ENCODE measurements at places on chromosomes 3 and 15. TPM values are rescaled to one million over a fixed set of nuclear protein-coding genes. Genes with fewer than 3 reads are reported as not detected.

GRCh38 chr3:39165518-39165917 is 12.1 kb upstream of the CSRNP1 start:
- no peaks in the 10 kb centered on the region for H3K36me3 ChIP-seq
- H3K4me1 ChIP-seq: peaks cover 8% of the 10 kb centered on the region
- no peaks in the 10 kb centered on the region for H3K27me3 ChIP-seq
- no peak overlapping the region for H3K4me3 ChIP-seq

GRCh38 chr3:59240666-59241255 is 190.9 kb upstream of the CFAP20DC start:
- no peaks in the 10 kb centered on the region for H3K4me1 ChIP-seq
- H3K27me3 ChIP-seq: no peaks in the 10 kb centered on the region
- H3K36me3 ChIP-seq: no peaks in the 10 kb centered on the region
- no peak overlapping the region for H3K27ac ChIP-seq
- H3K4me3 ChIP-seq: no peak overlapping the region
- DNase-seq: no peak

DNA sequence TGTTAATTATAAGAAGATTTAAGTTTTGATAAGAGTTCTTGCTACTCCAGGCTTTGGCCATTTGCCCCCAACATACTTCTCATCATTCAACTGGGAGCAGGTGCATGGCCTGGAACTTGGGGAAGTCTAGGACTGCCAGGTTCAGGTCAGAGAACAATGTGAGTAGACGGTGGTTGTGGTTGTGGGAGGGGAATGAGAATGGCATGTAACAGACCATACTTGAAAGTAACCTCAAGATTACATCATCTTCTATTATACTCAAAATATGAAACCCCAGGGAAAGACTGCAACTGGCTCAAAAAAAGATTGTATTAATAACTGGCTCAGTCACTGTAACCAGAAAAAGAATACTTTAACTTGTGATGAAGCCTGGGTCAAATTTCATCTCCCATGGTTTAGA is 364.9 kb upstream of the DPPA4 start:
- no peaks in the 10 kb centered on the region for H3K36me3 ChIP-seq
- no peak for DNase-seq
- no peaks in the 10 kb centered on the region for H3K27me3 ChIP-seq
- no peaks in the 10 kb centered on the region for H3K4me1 ChIP-seq

DNA sequence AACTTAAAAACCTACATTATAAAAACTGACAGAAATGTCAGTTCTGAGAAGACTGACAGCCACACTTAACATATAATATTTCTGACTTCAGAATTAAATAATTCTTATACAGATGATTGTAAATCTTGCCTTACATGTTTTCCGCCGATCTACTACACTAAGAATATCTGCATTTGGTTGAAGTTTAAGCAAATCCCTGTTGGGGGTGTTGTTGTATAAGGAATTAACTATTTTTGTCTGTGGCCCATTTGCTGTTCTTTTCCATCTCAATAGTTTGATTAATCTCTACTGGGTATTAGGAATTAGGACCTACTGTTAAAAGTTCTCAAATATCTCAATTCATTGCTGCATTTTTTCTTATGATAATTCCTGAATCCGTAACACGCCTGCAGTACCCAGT is 838.3 kb upstream of the ROBO1 start:
- no peak for DNase-seq
- no peaks in the 10 kb centered on the region for H3K27me3 ChIP-seq
- no peak overlapping the region for H3K27ac ChIP-seq

- no peak overlapping the region for H3K27ac ChIP-seq
- H3K4me1 ChIP-seq: no peaks in the 10 kb centered on the region
- no peaks in the 10 kb centered on the region for H3K27me3 ChIP-seq
- H3K4me3 ChIP-seq: no peak overlapping the region
These were observed 537.3 kb downstream of the MFSD1 start for GRCh38 chr3:159339131-159339530.

DNA sequence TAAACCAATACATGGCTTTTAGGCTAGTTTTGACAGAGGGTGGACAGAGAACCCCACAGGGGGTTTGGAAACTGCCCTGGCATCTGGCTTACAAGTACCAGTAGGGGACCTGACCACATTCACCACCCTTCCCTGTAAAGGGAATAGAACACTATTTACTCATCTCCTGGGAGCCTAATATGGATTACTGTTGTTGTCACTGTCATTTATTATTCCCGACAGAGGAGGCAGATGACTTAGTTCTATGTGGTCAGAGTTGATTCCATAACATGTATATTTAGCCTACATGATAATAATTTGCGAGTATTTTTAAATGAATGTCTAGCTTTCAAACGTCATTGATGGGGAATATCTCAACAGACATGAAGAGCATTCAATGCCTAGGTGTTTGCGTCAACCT is 15.9 kb downstream of the ZBTB38 start:
- no peak overlapping the region for H3K4me3 ChIP-seq
- H3K27me3 ChIP-seq: no peaks in the 10 kb centered on the region

DNA sequence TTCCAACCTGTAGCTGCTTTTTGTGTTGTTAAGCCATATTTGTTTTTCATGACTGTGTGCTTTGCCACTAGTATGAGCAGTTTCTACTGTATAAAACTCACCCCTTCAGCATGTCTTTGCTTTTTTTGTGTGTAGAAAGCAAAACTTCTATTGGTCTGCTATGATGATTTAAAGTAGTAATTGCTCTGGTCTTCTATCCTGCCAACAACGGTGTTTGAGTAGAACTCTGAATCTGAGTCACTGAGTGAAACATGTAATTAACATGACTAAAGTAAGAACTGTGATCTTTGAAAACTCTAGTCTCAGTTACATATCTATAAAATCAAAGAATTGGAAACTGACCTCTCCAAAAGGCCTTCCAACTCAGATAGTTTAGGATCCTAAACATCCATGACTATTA is 133.6 kb downstream of the TPRG1 start:
- no peaks in the 10 kb centered on the region for H3K27me3 ChIP-seq
- no peak overlapping the region for H3K4me3 ChIP-seq
- no peaks in the 10 kb centered on the region for H3K4me1 ChIP-seq
- DNase-seq: no peak
- no peaks in the 10 kb centered on the region for H3K36me3 ChIP-seq

DNA sequence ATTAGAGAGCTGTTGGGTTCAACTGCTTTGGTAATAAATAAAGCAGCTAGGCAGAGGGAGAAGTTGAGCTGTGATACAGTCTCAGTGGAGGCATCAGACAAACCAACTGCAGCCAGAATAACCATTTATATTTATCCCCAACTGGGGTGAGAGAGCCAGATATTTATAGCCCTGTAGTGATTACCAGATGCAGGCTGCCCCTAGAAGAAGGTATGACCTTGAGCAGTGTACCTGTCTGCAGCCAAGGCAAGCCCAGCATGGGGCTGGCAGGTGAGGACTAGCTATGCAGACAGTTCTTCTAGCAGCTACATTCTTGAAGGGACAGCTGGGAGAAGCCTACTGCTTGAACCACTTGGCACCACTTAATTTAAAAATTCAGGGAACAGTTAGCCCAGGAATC is 144.4 kb upstream of the EPHA3 start:
- no peak overlapping the region for H3K4me3 ChIP-seq
- peaks cover 12% of the 10 kb centered on the region for H3K4me1 ChIP-seq
- no peaks in the 10 kb centered on the region for H3K36me3 ChIP-seq
- H3K27ac ChIP-seq: peak overlapping the region; percentile 65

DNA sequence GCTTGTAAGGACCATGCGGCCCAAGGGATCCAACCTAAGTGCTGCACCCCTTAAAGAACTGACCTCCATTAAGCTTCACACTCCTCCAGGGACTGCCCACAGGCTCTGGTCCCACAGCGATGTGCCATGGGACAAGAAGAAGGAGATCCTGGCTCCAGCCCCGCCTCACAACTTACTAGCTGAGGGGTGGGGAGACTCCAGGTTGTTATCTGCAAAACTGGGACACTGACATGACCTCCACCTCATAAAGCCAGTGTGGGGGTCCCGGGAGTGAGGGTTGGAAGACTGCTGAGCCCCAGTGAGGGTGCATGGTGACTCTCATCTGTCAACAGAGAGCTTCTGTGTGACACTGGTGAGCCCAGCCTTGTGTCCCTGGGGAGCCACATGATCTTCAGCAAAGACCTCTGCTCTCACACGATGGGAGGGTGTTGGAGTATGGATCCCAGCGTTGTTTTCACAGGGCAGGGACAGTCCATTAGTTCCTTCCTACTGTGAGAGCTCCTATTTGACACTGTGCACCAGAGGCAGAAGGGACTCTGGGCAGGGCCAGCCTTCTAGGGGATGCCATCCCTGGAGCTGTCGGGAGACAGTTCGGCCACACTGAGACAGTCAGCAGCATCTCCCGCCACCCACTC is 26.7 kb downstream of the EAF1 start:
- H3K4me1 ChIP-seq: no peaks in the 10 kb centered on the region
- no peak for DNase-seq
- no peaks in the 10 kb centered on the region for H3K27me3 ChIP-seq
- H3K27ac ChIP-seq: no peak overlapping the region

DNA sequence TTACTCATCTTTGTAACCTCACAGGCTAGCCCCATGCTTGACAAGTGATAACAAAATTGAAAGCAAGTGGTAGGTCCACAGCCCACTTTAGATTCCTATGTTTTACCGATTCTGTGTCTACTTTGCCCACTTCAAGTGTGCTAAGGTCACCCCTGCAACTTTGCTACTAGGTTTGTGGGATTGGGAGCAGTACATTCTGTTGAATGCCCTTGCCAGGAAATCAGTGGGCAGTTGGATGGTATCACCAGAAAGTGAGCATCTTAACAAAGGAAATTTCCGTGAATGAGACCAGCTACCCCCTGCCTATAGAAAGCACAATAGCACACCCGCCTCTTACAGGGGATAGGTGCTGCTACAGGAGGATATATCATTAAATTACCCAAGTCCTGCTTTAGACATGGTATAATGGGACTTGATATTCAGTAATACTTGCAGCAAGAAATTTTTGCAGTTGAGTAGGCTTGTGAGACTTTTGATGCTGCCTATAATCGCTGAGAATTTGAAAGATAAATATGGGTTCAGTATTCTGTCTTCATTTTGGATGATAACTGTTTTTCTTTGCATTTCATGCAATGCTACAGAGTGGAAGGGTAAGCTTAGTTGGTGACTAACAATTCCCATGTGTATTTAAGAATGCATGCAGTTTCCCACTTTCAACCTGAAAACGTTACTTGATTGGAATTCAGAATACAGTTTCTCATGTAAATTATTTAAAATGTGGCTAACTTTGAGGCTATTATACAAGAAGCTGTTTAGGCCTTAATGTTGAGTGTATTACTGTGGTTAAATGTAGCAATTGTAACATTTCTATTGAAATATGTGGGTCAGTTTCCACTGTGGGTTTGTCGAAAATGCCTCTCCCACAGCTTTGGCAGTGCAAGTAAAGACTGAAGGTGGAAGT is 9.5 kb downstream of the EBLN2 start:
- no peaks in the 10 kb centered on the region for H3K27me3 ChIP-seq
- DNase-seq: no peak
- no peak overlapping the region for H3K4me3 ChIP-seq
- peaks cover 16% of the 10 kb centered on the region for H3K36me3 ChIP-seq

- H3K4me3 ChIP-seq: no peak overlapping the region
- no peaks in the 10 kb centered on the region for H3K36me3 ChIP-seq
- no peaks in the 10 kb centered on the region for H3K27me3 ChIP-seq
- H3K27ac ChIP-seq: peak overlapping the region; percentile 97
These were observed 11.5 kb upstream of the RTP1 start for GRCh38 chr3:187185759-187186158.

- H3K36me3 ChIP-seq: no peaks in the 10 kb centered on the region
- H3K27ac ChIP-seq: no peak overlapping the region
- no peak for DNase-seq
- H3K4me3 ChIP-seq: no peak overlapping the region
- H3K4me1 ChIP-seq: peaks cover 5% of the 10 kb centered on the region
These were observed 37.0 kb upstream of the CGNL1 start for GRCh38 chr15:57339321-57339720.

DNA sequence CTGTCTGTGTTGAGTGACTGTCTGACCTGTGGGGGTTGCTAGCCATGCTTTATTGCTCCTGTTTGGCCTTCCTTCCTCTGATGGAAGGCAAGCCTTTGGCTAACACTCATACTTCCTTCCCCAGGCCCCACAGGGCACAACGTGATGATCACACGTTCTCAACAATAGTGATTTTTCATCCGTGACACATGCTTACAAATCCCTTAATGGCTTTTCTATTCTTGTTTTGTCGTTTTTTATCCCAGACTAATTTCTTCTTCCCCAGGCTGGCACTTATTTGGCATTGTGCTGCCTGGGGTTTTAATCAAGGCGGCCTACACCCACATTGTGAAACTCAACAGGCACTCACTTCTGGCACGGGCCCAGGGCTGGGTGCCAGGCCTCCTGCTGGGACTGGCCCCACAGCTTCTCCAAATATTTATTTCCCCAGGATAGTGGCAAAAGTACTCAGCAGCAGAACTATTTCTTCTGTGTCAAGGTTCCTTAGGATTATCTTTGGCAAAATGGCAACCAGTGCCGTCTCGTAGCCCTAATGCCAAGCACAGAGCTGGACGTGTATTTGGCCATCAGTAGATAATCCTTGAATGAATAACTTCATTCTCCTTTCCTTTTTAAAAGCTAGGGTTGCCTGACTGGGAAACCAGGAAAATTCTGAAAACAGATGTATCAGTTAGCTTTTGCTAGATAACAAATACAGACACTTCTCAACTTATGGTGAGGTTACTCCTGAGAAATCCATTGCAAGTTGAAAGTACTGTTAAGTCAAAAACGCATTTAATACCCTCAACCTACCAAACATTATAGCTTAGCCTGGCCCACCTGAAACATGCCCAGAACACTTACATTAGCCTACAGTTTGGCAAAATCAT is 30.6 kb downstream of the CMTM7 start:
- H3K4me3 ChIP-seq: no peak overlapping the region
- peaks cover 15% of the 10 kb centered on the region for H3K4me1 ChIP-seq
- H3K36me3 ChIP-seq: no peaks in the 10 kb centered on the region
- DNase-seq: no peak

- H3K4me3 ChIP-seq: no peak overlapping the region
- no peaks in the 10 kb centered on the region for H3K27me3 ChIP-seq
These were observed 23.5 kb downstream of the TMEM43 start for GRCh38 chr3:14148041-14148985.

DNA sequence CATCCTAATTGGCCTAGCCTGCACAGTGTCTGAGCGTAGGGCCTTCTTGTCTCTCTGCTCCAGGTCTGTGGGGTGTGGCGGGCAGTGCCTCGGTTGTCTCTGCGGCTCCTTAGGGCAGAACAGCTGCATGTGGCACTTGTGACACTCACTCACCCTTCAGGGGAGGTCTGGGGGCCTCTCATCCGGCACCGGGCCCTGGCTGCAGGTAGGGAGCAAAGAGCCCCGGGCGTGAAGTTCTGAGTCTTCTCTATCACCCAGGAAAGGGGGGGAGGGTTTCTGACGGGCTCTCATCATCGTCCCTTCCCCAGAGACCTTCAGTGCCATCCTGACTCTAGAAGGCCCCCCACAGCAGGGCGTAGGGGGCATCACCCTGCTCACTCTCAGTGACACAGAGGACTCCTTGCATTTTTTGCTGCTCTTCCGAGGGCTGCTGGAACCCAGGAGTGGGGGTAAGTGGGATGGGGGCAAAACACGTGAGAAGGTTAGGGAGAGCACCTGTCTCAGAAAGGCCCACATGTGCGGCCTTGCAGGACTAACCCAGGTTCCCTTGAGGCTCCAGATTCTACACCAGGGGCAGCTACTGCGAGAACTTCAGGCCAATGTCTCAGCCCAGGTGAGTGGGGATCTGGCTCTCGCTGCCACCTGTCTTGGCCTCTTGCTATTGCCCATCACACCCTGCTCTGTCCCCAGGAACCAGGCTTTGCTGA is 2.6 kb downstream of the CHRD start:
- no peak overlapping the region for H3K4me3 ChIP-seq
- no peak overlapping the region for H3K27ac ChIP-seq
- peaks cover 14% of the 10 kb centered on the region for H3K27me3 ChIP-seq
- no peaks in the 10 kb centered on the region for H3K36me3 ChIP-seq

Gene GALNT15
- total RNA-seq: 0.18 TPM

Gene WNT7A
- not detected for total RNA-seq

Gene AMIGO3
- total RNA-seq: 5.2 TPM

Gene FBXW12
- 0.51 TPM for total RNA-seq

Gene ARL14
- total RNA-seq: not detected

Gene NRROS
- total RNA-seq: 1.6 TPM

Gene CHCHD6
- 76.0 TPM for total RNA-seq

Gene EFHB
- 1.0 TPM for total RNA-seq
